ENCODE measurements at places on chromosomes 16 and 17.

DNA sequence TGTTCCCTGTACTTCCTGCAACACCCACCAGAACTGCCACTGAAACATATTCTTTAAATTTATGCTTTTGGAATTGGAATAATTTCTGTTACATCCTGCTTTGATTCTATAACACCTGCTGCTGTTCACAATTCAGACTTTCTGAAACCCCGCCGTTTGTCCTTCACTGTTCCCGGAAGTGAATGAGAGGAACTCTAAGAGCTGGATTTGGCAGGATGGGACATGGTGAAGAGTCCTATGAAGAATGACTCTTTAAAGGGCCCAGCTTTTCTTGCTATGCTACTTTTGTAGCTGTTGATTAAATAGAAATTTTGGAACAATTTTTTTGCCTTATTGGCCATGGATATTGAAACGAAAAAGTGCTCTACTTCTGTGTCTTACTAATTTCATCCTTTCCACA is 8.9 kb downstream of the AP2B1 start:
- DNase-seq = no peak

DNA sequence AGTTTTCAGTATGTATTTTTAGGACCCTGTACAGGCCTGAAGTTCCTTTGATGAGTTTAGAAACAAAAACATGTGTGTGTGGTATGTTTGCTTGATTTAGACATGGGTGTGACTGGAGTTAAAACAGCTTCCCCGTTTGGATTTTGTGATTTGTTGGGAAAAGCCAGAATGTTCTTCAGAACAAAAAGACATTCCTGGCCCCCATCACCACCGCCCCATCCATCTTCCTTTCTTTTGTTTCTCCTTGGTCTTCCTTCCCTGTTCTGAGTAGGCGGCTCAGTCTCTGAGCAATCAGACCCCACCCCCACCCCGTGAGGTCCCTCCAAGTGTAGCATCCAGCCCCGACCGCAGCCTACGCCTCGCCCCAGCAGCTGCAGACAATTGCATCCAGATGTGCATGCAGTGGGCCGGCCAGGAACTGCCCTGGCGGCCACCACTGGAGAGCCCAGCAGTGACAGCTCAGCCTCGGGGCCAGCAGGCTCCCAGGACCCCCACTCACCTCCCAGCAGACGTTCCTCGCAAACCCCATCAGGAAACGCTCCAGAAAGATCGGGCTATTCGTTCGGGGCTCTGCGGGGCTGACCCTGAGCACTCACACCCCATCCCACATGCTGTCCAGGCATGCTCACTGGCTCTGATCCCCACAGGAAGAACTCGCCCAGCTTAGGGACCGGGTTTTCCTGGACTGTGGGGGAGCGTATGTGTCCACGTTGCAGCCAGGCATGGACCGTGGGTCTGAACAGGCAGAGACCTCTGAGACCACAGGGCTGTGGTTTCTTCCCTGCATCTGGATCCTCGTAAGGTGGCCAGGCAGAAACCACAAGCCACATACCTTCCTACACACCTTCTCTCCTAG is 99.8 kb upstream of the CDH5 start:
- peak; percentile 18 for DNase-seq

- no peak for DNase-seq
Observed at GRCh38 chr17:11142231-11142630, 98.8 kb upstream of the SHISA6 start.

GRCh38 chr16:52114379-52114778 is 432.6 kb downstream of the TOX3 start:
- DNase-seq = no peak

GRCh38 chr16:47524007-47524405 is 62.9 kb downstream of the PHKB start:
- DNase-seq = no peak

- no peak for DNase-seq
Observed at GRCh38 chr17:59093702-59094231, 12.9 kb downstream of the TRIM37 start.

- DNase-seq = no peak
Observed at GRCh38 chr17:74037320-74037719, 166.2 kb upstream of the RPL38 start.

- DNase-seq = no peak
Observed at GRCh38 chr16:52993179-52993578, 59.5 kb downstream of the CHD9NB start.

DNA sequence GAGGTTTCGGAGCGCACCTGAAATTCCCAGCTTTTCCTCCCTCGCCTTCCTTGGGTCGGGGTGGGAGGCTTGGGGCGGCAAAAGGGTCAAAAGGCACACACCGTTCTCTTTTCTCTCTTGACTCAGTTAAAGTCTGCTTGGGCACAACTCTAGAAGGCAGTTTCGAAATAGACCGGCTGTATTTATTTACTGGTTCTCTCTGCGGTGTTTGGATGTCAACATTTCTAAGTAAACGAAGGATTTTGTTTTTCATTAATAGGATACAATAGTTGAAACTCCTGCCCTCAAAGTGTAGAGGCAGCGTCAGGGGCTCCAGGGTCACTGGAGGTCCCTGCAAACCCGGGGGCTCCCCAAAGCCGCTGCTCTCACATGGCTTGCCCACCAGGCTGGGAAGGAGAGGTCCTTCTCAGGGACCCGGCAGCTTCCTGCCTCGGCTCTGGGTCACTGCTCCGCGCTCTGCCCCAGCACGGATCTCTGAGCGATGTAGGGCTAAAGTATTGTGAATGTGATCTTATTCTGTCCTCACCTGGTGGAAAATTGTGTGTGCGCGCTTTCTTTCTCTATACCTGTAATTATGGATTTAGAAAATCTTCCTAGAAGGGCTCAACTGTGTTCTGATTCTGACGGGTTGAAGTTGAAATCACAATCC is 952 bp downstream of the BMERB1 start:
- no peak for DNase-seq

GRCh38 chr17:27959382-27959709 is 66.2 kb upstream of the LYRM9 start:
- DNase-seq = no peak

GRCh38 chr17:49381033-49381432 is 19.0 kb upstream of the ZNF652 start:
- peak; percentile 5 for DNase-seq

- no peak for DNase-seq
Observed at GRCh38 chr17:49520386-49521087, 25.4 kb downstream of the NGFR start.

- no peak for DNase-seq
Observed at GRCh38 chr16:79096246-79096645, 504.3 kb downstream of the MAF start.

DNA sequence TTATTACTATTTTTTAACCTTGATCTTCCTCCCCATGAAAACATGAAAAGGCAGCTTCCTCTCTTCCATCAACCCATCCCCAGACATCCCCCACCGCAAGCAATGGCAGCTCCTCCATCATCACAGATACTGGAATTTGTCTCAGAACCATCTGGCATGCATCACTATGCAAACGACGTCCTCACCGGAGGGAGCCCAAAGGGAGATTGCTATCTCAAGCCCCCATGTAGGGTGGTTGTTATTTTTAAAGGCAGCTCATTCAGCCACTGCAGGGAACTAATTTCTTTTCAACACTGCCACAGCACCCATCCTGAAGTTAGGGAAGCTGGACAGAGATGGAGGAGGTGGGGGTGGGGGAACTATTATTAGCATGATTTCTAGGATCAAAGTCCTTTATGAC is 222.5 kb downstream of the FOXL1 start:
- no peak for DNase-seq

GRCh38 chr16:81616321-81617020 is 162.6 kb upstream of the PLCG2 start:
- DNase-seq = peak; percentile 11

DNA sequence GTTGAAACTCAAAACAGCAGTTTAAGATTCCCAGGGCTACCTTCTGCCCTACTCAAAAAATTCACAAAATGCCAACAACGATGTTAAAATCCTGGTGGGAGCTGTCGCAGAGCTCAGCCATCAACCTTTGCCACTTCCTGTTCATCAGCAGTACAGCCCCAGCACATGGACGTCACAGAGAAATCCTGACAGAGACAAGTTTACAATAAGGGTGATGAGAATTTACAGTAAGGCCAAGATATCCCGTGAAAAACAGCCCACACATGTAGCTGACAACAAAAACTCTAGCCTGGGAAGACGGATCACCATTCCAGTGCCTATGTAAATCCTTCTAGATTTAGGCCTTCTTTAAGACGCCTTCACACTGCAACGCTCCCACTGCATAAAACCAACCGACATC is 18.8 kb downstream of the USP22 start:
- no peak for DNase-seq

- DNase-seq = no peak
Observed at GRCh38 chr17:80931421-80932265, 60.0 kb upstream of the CHMP6 start.

- no peak for DNase-seq
Observed at GRCh38 chr16:83023011-83023410, 396.2 kb downstream of the CDH13 start.

DNA sequence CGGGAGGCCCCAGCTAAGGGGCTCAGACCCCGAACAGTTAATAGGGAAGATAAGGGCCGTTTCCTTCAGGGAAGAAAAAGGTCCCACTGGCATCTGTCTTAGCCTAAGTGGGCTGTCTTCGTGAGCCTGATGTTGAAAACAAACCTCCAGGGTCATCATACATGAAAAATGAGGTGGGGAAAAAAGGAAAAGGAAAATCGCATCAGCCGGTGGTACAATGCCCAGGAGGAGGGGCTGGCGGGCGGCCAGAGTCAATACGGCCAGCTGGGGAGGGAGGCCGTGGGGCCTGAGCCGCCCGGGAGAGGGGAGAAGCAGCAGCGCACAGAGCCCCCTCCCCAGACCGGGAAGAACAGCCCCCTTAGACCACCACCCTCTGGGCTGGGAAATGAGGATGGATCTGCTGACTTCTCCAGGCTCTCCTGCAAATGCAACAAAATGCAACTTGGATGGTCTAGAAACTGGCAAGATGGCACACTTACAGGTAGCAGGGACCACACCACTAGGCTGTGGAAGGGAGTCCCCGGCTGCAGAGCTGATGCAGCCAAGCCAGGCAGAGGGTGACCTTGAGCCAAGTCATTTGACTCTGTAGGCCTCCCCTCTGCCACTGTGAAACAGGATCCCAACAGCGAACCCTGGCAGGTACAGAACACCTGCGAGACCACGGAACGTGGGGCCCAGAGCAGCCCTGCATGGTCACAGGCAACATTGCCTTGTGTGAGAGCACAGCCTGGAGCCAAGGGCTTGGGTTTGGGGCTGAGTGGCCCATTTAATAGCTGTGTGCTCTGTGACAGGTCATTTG is 448.5 kb downstream of the SOX9 start:
- no peak for DNase-seq

DNA sequence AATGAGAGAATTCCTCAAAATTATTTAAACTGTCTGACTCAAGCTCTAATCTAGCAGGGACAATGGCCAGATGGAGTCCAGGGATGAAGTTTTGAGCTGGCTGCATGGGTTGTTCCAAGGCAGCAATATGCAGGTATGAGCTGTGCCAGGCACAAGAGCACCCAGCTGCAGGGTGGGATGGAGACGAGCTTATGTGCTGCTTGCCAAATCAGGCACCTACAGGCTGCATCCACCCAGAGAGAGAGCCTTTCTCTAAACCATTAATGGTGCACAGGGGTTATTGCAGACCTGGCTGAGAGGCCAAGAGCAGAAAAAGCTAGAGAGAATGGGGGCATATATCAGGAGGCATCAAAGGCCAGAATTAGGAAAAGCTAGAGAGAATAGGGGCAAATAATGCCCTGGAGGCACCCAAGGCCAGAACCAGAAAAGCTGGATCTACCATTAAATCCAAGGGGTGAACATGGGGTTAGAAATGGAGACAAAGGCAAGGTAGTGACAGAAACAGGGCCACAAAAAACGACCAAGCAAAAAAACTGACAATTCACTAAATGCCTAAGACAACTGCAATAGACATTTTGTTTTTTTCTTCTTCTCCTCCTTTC is 11.0 kb downstream of the KRT33A start:
- no peak for DNase-seq

- DNase-seq = no peak
Observed at GRCh38 chr17:72345088-72345487, 224.3 kb downstream of the SOX9 start.

DNA sequence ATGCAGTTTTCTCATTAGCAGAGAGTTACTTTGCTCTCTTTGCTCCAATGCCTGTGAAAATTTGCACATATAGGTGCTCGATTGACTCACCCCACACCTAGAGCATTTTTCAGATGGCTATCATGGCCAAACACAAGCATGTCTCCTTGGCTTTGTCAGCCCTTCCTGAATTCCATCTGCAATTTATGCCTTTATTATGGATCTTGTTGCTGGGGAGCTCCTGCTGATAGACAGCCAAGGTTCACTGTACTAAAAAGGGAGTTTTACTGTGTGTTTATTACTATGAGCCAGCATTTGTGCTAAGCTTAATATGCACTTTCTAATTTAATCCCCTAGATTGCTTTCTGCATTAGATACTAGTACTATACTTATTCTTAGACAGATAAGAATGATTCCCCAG is 93.3 kb downstream of the TOX3 start:
- DNase-seq = no peak

- DNase-seq = no peak
Observed at GRCh38 chr17:61786088-61786487, 77.2 kb downstream of the BRIP1 start.

DNA sequence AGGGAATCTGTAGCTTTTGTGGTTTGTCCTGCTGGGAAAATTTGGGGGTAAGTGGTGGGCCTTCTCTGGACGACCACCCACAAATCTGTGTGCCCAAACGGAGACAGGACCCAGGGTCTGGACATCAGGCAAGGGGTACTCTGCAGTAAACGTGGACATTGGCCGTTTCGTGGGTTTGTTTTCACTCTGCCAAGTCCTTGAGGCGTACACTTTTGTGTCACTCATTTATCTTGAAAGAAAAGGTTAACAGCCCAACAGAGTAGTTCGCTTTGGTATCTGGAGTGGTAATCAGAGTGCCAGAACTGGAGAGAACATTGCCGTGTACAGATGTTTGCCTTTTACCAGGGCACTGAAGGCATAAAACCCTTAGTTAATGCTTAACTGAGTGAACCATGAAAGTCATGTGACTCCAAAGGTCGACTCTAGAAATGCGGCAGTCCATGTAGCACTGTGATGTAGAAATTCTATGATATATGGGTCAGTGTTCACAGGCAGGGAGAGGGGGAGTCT is 15.4 kb downstream of the NAA60 start:
- DNase-seq = peak; percentile 24

DNA sequence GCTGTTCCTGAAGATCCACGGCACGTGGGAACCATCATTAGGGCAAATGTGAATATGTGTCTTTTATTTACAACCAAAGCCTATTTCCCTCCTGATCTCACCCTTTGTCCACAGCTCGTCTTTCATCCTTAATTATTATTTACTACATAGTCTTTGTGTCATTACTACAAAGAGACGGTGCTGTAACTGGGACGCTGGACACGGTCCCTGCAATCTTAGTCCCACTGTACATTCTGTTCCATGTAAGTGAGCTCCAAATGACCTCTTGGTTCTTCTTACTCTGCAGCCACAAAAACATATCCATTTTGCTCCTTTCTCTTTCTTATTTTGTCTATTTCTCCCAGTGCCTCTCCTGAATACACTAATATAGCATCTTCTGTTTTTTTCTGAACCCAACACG is 12.7 kb upstream of the KRT23 start:
- no peak for DNase-seq

All from inflammatory macrophage (primary cell).